ENCODE measurements at places on chromosomes 13 and 19. TPM values are rescaled to one million over a fixed set of nuclear protein-coding genes. Genes with fewer than 3 reads are reported as not detected.

PBX4 gene
- 5.7 TPM for total RNA-seq

- no peak overlapping the region for H3K27ac ChIP-seq
- no peak overlapping the region for H3K4me3 ChIP-seq
- no peaks in the 10 kb centered on the region for H3K36me3 ChIP-seq
- peak; percentile 56 for DNase-seq
These were observed 22.5 kb upstream of the ZNRF4 start for GRCh38 chr19:5432687-5433086.

GRCh38 chr13:51663973-51664957, 80.0 kb downstream of the WDFY2 start:
- no peaks in the 10 kb centered on the region for H3K36me3 ChIP-seq
- no peaks in the 10 kb centered on the region for H3K27me3 ChIP-seq

DNA sequence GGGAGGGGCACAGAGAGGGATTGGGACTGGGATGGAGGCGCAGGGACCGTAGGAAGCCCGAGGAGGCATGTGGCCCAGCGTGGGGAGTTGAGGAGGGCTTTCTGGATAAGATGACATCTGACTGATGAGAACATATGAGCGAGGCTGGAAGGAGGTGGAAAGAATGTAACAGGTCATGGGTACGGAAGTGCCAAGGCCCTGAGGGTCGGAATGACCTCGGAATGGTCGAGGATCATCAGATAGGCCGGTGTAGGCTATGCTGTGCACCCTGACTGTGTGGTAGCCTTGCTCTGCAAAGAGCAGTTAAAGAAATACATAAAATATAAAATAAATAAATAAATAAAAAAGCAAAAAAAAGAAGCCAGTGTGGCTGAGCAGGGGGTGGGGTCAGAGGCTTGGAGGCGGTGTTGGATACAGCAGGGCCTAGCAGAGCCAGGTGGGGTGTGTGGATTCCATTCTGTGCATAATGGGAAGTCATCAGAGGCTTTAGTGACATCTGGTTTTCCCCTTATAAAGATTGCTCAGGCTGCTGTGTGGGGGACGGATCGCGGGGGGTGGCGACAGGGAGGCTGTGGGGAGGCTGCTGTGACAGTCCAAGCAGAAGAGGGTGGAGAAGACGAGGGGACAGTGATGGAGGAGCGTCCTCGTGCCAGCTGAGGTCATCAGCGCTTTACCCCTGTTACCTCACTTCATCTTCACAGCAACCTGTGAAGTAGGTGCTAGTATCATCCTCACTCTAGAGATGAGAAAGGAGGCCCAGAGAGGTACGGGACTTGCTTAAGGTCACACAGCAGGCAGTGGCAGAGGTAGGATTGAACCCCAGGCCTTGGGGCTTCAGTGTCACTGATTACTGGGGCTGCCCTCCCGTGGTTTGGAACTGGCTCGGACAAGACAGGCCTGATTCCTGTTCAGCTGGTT, 5.0 kb downstream of the PAK4 start:
- no peak for DNase-seq
- H3K27me3 ChIP-seq = no peaks in the 10 kb centered on the region
- H3K4me3 ChIP-seq = no peak overlapping the region
- H3K36me3 ChIP-seq = no peaks in the 10 kb centered on the region

GRCh38 chr19:41376241-41376997, at the start of gene TMEM91:
Gene TMEM91, plus strand, starts transcription at chr19:41376533. Its CDS starts 1,777 bp downstream, at chr19:41378310.
- peak within 1 kb of the TSS; percentile 68 for H3K4me3 ChIP-seq
- H3K27me3 ChIP-seq = no peaks in the 10 kb centered on the region
- no peaks in the 10 kb centered on the region for H3K36me3 ChIP-seq
- peak within 1 kb of the TSS; percentile 51 for H3K27ac ChIP-seq
- peak; percentile 54 for DNase-seq

DNA sequence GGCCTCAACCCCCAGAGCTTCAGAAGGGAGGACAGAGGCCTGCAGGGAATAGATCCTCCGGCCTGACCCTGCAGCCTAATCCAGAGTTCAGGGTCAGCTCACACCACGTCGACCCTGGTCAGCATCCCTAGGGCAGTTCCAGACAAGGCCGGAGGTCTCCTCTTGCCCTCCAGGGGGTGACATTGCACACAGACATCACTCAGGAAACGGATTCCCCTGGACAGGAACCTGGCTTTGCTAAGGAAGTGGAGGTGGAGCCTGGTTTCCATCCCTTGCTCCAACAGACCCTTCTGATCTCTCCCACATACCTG, 969 bp upstream of the CEACAM5 start:
- no peaks in the 10 kb centered on the region for H3K36me3 ChIP-seq
- no peak overlapping the region for H3K27ac ChIP-seq
- DNase-seq = no peak
- H3K4me3 ChIP-seq = no peak overlapping the region
- H3K27me3 ChIP-seq = no peaks in the 10 kb centered on the region

C13orf42 gene
- not detected for total RNA-seq

GRCh38 chr13:33176526-33176925, 109.0 kb downstream of the STARD13 start:
- no peaks in the 10 kb centered on the region for H3K27me3 ChIP-seq
- no peak overlapping the region for H3K27ac ChIP-seq
- DNase-seq = no peak
- H3K4me3 ChIP-seq = no peak overlapping the region
- H3K4me1 ChIP-seq = peaks cover 14% of the 10 kb centered on the region

C19orf53 gene
- total RNA-seq = 62.7 TPM

DNA sequence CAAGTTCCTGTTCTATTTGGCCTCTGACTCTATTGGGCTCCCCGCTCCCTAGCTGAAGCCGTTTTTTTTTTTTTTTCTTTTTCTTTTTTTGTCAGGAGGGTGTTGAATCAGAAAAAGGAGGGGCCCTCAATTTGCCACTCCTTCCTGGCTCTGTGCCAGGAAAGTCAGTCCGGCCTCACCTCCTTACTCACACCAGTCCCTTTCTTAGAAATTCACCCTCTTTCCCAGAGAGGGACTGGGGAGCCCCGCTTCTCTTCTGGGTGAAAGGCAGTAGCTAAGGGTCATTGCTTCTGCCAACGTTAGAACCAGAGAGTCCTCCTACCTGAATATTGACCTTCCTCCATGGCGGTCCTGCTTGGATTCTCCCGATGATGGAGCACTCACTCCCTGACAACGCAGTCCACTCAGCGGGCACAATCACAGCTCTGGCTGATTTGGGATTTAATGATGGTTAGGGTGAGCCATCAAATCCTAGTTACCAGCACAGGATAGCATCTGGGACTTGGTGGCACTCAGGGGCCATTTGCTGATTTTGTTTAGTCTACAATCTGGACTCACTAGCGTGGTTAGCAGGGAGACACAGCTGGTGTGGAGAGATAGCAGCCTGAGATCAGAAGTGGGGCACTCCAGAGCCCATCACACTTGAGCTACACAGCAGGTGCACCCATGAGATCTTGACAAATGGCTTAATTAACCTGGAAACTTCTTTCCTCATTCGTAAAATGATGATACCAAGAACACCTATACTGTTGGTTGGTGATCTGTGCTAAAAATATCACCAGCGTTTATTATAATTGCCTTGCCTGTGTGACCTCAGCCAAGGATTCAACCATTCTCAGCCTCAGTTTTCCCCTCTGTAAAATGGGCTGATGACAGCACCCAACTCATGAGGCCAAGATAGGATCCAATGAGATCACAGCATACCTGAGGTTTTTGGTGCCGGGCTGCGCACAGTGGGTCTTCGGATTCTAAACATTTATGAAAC, 2.2 kb downstream of the FCER2 start:
- H3K27me3 ChIP-seq = no peaks in the 10 kb centered on the region
- no peak overlapping the region for H3K27ac ChIP-seq
- H3K4me3 ChIP-seq = no peak overlapping the region
- H3K4me1 ChIP-seq = no peaks in the 10 kb centered on the region

DNA sequence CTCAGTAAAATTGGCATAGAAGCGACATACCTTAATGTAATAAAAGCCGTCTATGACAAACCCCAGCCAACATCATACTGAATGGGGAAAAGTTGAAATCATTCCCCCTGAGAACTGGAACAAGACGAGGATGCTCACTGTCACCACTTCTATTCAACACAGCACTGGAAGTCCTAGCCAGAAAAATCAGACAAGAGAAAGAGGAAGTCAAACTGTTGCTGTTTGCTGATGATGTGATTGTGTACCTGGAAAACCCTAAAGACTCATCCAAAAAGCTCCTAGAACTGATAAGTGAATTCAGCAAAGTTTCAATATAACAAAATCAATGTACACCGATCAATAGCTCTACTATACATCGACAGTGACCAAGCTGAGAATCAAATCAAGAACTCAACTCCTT, 63.3 kb downstream of the TNFSF13B start:
- no peaks in the 10 kb centered on the region for H3K36me3 ChIP-seq
- no peak overlapping the region for H3K4me3 ChIP-seq
- no peak overlapping the region for H3K27ac ChIP-seq
- H3K4me1 ChIP-seq = no peaks in the 10 kb centered on the region

DNA sequence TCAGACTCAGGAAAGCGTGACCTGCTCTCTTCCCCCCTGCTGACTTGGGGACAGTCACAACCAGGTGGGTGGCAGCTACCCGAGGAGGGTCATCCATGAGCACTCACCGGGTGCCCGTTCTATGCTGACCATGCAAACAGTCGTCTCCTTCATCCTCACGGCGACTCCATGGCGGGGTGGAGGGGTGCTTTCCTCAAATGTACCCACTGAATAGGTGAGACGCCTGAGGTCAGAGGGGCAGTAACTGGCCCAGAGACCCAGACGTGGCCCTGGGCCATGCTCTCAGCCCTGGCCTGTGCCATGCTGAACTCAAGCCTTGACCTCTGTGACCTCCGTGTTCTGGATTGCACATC, 59.2 kb upstream of the TPM4 start:
- no peak overlapping the region for H3K27ac ChIP-seq
- H3K4me3 ChIP-seq = no peak overlapping the region
- no peak for DNase-seq
- no peaks in the 10 kb centered on the region for H3K36me3 ChIP-seq
- no peaks in the 10 kb centered on the region for H3K4me1 ChIP-seq

SIGLEC10 gene
- total RNA-seq = 33.8 TPM

FBXO17 gene
- total RNA-seq = 32.3 TPM

CYP4F8 gene
- total RNA-seq = not detected

GRIK5 gene
- 16.2 TPM for total RNA-seq

GRCh38 chr19:35569281-35569781, 5.9 kb upstream of the ATP4A start:
- no peak overlapping the region for H3K27ac ChIP-seq
- no peaks in the 10 kb centered on the region for H3K4me1 ChIP-seq
- H3K4me3 ChIP-seq = no peak overlapping the region
- no peaks in the 10 kb centered on the region for H3K27me3 ChIP-seq
- H3K36me3 ChIP-seq = no peaks in the 10 kb centered on the region
- no peak for DNase-seq

IGSF23 gene
- total RNA-seq = not detected

GRCh38 chr13:111361873-111362648, 41.6 kb downstream of the TEX29 start:
- no peak for DNase-seq
- no peaks in the 10 kb centered on the region for H3K27me3 ChIP-seq
- no peak overlapping the region for H3K27ac ChIP-seq
- H3K4me1 ChIP-seq = no peaks in the 10 kb centered on the region
- no peak overlapping the region for H3K4me3 ChIP-seq
- H3K36me3 ChIP-seq = no peaks in the 10 kb centered on the region

ZNF497 gene
- total RNA-seq = 5.0 TPM

ZNF723 gene
- total RNA-seq = not detected

CEACAM5 gene
- total RNA-seq = not detected

SIGLEC12 gene
- total RNA-seq = 0.66 TPM

DNA sequence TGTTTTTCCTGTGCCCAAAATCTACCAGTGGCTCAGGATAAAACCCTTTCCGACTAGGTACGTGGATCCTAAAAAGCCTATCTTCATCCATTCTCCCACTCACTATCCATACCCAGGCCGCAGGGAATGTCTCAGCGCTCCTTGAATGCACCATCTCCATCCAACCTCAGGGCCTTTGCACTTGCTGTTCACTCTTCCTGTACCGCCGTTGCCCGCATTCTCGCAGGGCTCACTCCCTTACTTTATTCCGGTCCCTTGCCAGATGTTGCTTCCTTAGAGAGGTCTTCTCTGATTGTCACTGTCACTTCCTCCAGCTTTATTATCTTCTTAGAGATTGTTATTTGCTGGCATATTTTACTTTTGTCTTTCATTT, 93.3 kb upstream of the ZNF536 start:
- no peak for DNase-seq
- H3K27ac ChIP-seq = no peak overlapping the region
- H3K4me1 ChIP-seq = no peaks in the 10 kb centered on the region

- H3K27me3 ChIP-seq = no peaks in the 10 kb centered on the region
- H3K27ac ChIP-seq = peak overlapping the region; percentile 56
- H3K4me3 ChIP-seq = no peak overlapping the region
- peaks cover 3% of the 10 kb centered on the region for H3K36me3 ChIP-seq
- peak; percentile 96 for DNase-seq
These were observed 8.3 kb downstream of the PIAS4 start for GRCh38 chr19:4015705-4016402.

DNA sequence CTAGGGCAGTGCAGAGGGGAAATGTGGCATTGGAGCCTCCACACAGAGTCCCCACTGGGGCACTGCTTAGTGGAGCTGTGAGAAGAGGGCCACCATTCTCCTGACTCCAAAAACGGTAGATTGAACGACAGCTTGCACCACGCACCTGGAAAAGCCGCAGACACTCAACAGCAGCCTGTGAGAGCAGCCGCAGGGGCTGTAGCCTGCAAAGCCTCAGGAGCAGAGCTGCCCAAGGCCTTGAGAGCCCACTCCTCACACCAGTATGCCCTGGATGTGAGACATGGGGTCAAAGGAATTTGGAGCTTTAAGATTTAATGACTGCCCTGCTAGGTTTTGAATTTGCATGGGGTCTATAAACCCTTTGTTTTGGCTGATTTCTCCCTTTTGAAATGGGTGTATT, 31.7 kb downstream of the NEK5 start:
- no peaks in the 10 kb centered on the region for H3K36me3 ChIP-seq
- no peak overlapping the region for H3K27ac ChIP-seq
- DNase-seq = no peak
- no peaks in the 10 kb centered on the region for H3K27me3 ChIP-seq

GRCh38 chr19:53102756-53103233, 427 bp downstream of the ZNF160 start:
- no peak for DNase-seq
- peaks cover 1% of the 10 kb centered on the region for H3K36me3 ChIP-seq
- peaks cover 8% of the 10 kb centered on the region for H3K4me1 ChIP-seq

DNA sequence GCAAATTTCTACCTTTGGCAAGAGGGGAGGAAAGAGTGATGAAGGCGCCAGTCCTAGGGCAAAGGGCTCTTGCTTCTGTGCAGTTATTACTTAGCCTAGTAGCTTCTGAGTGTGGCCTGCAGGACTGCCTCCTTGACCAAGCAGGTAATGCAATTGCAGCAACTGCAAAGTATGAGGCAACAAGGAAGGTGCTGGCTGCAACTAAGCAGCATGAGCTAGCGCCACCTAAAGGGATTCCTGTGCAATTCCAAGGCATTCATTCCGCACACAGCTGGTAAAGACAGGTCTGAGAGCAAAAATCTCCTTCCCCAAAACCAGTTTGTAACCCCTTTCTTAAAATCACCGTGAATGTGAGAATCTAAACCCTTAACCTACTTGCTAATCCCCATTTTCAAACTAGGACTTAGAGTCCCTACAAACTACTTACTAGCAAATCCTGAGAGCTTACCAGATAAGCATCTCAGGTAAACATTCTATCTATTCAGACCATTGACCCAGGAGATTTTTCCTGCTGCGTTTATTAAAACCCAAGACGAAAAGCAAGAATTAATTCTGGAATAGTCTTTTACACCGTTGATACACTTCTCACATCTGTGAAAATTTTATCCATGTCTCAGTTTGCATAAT, 62.9 kb downstream of the DCT start:
- no peaks in the 10 kb centered on the region for H3K27me3 ChIP-seq
- H3K4me3 ChIP-seq = no peak overlapping the region
- no peak overlapping the region for H3K27ac ChIP-seq
- no peak for DNase-seq
- no peaks in the 10 kb centered on the region for H3K36me3 ChIP-seq
